ENCODE measurements at places on chromosomes 7 and 10.

- H3K27ac ChIP-seq, result no peak overlapping the region
- H3K36me3 ChIP-seq, result no peaks in the 10 kb centered on the region
- H3K27me3 ChIP-seq, result no peaks in the 10 kb centered on the region
- H3K4me1 ChIP-seq, result no peaks in the 10 kb centered on the region
- DNase-seq, result no peak
These were observed 140.0 kb downstream of the MBL2 start for GRCh38 chr10:52632591-52632990.

DNA sequence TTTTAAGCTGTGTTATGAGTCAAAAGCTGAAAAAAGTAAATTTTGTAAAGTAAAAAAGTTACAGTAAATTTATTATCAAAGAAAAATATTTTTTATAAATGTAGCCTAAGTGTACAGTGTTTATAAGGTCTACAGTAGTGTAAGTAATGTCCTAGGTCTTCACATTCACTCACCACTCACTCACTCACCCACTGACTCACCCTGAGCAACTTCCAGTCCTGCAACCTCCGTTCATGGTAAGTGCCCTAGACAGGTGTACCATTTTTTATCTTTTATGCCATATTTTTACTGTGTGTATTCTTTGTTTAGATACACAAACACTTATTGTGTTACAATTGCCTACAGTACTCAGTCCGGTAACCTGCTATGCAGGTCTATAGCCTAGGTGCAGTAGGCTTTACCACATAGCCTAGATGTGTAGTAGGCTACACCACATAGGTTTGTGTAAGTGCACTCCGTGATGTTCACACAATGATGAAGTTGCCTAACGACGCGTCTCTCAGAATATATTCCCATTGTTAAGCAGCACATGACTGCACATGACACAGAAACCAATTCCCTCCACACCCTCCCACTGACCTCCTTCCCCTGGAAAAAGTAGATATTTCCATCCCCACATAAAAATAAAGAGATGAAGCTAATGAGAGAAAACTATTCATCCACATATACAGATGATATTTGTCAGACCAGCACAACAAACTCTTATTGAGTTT lies 44.8 kb upstream of the FGL2 start:
- no peak for DNase-seq
- no peak overlapping the region for H3K4me3 ChIP-seq
- H3K27me3 ChIP-seq, result no peaks in the 10 kb centered on the region
- peaks cover 2% of the 10 kb centered on the region for H3K36me3 ChIP-seq
- H3K4me1 ChIP-seq, result peaks cover 20% of the 10 kb centered on the region
- no peak overlapping the region for H3K27ac ChIP-seq

DNA sequence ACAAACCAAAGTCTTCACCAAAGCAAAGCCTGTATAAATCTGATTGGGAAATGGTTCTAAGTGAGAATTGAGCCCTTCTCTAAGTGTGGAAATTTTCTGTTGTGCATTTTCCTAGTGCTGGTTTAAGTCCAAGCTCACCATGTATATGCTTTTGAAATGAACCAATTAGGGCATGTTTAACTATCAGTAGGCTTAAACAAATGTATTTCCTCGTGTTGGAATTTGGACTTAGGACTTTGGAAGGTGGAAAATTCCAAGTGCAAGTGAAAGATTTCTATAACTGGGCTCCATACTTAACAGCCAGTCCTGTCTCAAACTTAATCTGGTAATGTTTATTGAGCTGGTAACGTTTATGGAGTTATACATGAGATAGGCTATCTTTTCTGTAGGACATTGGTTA lies 28.5 kb downstream of the CCNY start:
- peaks cover 17% of the 10 kb centered on the region for H3K4me1 ChIP-seq
- H3K4me3 ChIP-seq, result no peak overlapping the region
- no peaks in the 10 kb centered on the region for H3K27me3 ChIP-seq
- H3K36me3 ChIP-seq, result no peaks in the 10 kb centered on the region
- no peak overlapping the region for H3K27ac ChIP-seq

- H3K27me3 ChIP-seq, result no peaks in the 10 kb centered on the region
- DNase-seq, result no peak
- no peaks in the 10 kb centered on the region for H3K4me1 ChIP-seq
- H3K4me3 ChIP-seq, result no peak overlapping the region
- no peaks in the 10 kb centered on the region for H3K36me3 ChIP-seq
These were observed 49.6 kb downstream of the ABCB5 start for GRCh38 chr7:20665096-20665495.

DNA sequence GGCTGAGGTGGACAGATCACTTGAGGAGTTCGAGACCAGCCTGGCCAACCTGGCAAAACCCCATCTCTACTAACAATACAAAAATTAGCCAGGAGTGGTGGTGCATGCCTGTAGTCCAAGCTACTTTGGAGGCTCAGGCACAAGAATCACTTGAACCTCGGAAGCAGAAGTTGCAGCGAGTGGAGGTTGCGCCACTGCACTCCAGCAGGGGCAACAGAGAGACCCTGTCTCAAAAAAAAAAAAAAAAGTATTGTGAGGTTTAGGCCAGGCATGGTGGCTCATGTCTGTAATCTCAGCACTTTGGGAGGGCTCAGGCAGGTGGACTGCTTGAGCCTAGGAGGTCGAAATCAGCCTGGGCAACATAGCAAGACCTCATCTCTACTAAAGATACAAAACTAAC lies 16.0 kb downstream of the TET1 start:
- peaks cover 1% of the 10 kb centered on the region for H3K4me1 ChIP-seq
- H3K27ac ChIP-seq, result no peak overlapping the region
- H3K27me3 ChIP-seq, result no peaks in the 10 kb centered on the region
- no peaks in the 10 kb centered on the region for H3K36me3 ChIP-seq
- H3K4me3 ChIP-seq, result no peak overlapping the region

DNA sequence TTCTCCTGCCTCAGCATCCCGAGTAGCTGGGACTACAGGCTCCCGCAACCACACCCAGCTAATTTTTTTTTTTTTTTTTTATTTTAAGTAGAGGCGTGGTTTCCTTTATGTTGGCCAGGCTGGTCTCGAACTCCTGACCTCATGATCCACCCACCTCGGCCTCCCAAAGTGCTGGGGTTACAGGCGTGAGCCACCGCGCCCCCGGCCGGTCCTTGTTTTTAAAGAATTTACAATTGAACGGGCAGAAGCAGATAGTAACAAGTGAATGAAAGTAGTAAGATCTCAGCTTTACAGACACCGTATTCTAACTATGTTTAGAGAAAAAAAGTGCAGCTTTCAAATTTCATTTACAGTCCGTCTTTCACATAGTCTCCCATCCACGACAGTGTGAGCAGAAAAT lies 112.5 kb upstream of the VWC2 start:
- H3K27ac ChIP-seq, result no peak overlapping the region
- DNase-seq, result no peak
- H3K4me3 ChIP-seq, result no peak overlapping the region

DNA sequence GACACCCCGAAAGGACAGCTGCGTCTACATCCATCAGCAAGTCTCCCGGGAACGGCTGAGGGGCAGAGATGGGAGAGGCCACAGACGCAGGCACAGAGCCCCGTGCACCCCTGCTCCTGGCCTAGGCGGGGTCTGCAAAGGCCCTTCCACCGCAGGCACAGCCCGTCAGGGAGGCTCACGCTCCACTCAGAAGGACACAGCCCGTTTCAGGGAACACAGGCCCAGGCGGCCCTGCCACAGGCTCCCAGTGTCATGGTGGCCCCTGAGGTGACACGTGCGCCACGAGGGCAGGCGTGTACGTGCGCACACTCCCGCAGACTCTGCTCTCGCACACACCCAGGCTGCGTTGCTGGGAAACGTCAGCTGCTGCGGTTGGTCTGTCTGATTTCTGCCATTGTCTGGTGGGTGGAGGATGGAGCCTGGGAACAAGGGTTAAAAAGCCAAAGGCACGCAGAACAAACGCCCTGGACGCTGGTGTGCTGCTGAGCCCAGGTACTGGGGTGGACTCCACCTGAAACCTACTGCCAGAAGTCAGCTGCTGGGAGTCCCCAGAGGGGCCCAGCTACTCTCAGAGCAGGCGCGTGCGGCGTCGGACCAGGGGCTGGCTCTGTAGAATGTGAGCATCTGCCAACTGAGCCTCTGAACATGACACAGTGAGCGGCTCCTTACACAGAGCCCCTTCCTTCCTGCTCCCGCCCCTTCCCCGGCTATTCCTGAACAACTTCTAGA lies 13.1 kb downstream of the GPER1 start:
- no peak overlapping the region for H3K4me3 ChIP-seq

DNA sequence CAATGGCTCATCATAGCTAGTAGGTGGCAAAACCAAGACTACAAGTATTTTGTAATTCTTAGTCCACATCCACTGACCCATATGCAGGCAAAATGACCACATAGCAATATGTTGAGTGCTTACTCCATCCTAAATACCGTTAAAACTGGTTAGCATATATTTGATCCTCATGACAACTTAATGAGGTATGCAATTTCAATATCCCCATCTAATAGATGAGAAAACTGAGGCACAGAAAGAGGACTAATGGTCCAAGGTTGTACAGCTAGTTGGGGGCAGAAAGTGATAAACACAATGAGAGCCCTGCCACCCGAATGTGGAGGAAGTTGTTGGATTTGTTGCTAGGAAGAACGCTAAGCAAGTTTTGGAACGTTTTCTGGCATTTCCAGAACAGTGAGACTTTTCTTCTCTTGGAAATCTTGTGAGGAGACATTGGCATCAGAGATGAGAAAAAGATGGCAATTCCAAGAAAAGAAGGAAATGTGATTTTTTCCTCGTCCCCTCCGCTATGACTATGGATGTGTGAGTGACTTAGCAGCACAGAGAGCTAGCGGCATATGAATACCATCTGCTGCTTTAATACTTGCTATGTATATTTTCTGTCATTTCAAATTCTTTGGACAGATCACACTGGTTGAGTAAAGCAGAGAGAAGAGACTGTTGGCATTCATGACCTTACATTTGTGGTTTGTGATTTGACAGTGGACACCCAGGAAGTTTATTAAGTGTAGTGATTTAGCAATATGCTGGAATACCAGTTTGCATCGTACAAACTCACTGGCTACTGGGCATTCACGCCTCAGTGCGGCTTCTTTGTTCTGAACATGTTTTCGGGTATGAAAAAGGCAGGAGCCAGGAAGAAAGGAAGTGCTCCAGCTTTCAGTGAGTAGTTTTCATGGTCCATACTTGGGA lies 51.5 kb downstream of the NRCAM start:
- no peaks in the 10 kb centered on the region for H3K36me3 ChIP-seq
- no peak overlapping the region for H3K27ac ChIP-seq
- no peak for DNase-seq
- H3K4me1 ChIP-seq, result no peaks in the 10 kb centered on the region
- no peak overlapping the region for H3K4me3 ChIP-seq

- no peak within 1 kb of the TSS for H3K27ac ChIP-seq
- H3K27me3 ChIP-seq, result peaks cover 33% of the 10 kb centered on the region
- peak within 1 kb of the TSS; percentile 37 for H3K4me3 ChIP-seq
- no peak for DNase-seq
These were observed at the start of gene PLPP4 for GRCh38 chr10:120456626-120457430. TSS of gene PLPP4 (plus strand) at chr10:120457227. CDS start at chr10:120457306, 79 bp downstream.

GRCh38 chr10:97831259-97831658 lies 18.4 kb upstream of the GOLGA7B start:
- no peaks in the 10 kb centered on the region for H3K36me3 ChIP-seq
- peaks cover 5% of the 10 kb centered on the region for H3K27me3 ChIP-seq
- no peak overlapping the region for H3K4me3 ChIP-seq
- H3K4me1 ChIP-seq, result peaks cover 10% of the 10 kb centered on the region
- DNase-seq, result no peak
- H3K27ac ChIP-seq, result no peak overlapping the region

DNA sequence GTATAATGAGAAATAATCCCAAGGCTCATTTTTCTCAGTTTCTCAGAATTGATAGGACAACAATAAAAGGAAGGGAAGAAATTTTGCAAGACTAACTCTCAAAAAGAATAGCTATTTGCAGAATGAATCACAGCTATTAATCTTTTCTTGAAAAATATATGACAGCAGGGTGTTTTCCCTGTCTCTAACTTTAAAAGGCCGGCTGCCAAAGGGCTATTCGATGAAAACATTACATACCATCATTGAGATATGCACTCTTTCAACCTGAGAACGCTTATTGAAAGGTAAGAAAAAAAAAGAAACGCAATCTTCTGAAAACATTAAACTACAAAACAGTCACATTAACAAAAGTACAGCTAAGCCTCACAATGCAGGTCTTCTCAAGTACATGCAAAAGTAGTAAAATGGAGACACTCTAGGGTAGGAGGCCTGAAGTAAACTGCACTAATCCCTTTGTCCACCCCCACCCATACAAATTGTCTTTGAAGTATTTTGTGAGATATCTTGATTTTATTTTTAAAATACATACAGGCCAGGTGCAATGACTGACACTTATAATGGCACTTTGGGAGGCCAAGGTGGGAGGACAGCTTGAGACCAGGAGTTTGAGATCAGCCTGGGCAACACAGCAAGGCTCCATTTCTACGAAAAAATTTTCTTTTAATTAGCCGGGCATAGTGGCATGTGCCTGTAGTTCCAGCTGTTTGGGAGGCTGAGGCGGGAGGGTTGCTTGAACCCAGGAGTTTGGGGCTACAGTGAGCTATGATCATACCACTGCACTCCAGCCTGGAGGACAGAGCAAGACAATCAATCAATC lies 83.0 kb downstream of the PARD3 start:
- no peaks in the 10 kb centered on the region for H3K4me1 ChIP-seq
- no peaks in the 10 kb centered on the region for H3K36me3 ChIP-seq
- no peak overlapping the region for H3K4me3 ChIP-seq
- H3K27me3 ChIP-seq, result peaks cover 3% of the 10 kb centered on the region
- no peak overlapping the region for H3K27ac ChIP-seq
- no peak for DNase-seq

GRCh38 chr10:47137311-47137851 lies 162.6 kb upstream of the GDF10 start:
- H3K4me3 ChIP-seq, result no peak overlapping the region
- H3K36me3 ChIP-seq, result no peaks in the 10 kb centered on the region
- peaks cover 2% of the 10 kb centered on the region for H3K4me1 ChIP-seq
- no peak for DNase-seq
- no peak overlapping the region for H3K27ac ChIP-seq

GRCh38 chr7:2687881-2688318 lies at the start of gene AMZ1:
TSS of gene AMZ1 (plus strand) at chr7:2688202. CDS start at chr7:2700452, 12,250 bp downstream.
- no peak within 1 kb of the TSS for H3K27ac ChIP-seq
- H3K36me3 ChIP-seq, result no peaks in the 10 kb centered on the region
- peaks cover 10% of the 10 kb centered on the region for H3K4me1 ChIP-seq
- no peak within 1 kb of the TSS for H3K4me3 ChIP-seq

GRCh38 chr10:117569610-117570390 lies 27.3 kb downstream of the EMX2 start:
- H3K4me1 ChIP-seq, result no peaks in the 10 kb centered on the region
- no peaks in the 10 kb centered on the region for H3K36me3 ChIP-seq
- H3K27me3 ChIP-seq, result peaks cover 3% of the 10 kb centered on the region
- no peak for DNase-seq
- no peak overlapping the region for H3K27ac ChIP-seq
- no peak overlapping the region for H3K4me3 ChIP-seq

DNA sequence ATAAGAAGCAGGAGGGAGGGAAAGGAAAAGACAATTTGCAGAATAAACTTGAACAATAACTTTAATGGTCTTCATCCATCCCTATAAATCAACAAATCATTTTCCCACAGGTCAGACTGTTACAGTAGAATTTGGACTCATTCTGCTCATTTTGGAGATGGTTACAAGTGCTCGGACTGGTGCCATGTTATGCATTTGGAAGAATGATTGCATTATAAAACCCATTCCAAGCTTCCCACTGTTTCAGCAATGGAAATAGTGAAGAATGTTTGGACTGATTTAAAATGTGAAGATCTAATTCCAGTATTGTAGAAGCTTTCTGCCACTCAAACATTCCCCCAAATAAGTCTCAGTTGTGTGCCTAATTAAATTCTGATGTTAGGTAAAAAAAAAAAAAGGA lies 99.7 kb upstream of the ZEB1 start:
- H3K4me1 ChIP-seq, result no peaks in the 10 kb centered on the region
- H3K27me3 ChIP-seq, result peaks cover 9% of the 10 kb centered on the region
- no peak overlapping the region for H3K4me3 ChIP-seq
- H3K36me3 ChIP-seq, result no peaks in the 10 kb centered on the region
